ENCODE measurements at places on chromosomes 6 and 20.

DNA sequence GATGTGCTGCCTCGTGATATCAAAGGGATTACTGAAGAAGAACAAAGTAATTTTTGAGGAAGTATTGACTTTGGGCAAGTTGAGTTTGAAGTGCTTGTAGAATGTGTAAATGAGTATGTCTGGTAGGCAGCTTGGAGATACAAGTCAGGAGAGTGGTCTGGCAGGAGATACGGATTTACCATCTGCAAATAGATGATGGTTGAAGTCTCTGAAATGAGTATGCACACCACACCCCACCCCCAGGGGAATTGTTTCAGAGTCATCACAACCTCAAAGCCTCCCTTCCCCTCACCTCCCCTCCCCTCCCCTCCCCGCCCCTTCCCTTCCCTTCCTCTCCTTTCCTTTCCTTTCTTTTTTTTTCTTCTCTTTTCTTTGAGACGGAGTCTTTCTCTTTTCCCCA is 16.4 kb upstream of the MCUR1 start:
- DNase-seq: no peak

GRCh38 chr20:1896484-1897258 is 1.5 kb downstream of the SIRPA start:
- DNase-seq: no peak

- no peak for DNase-seq
Observed at GRCh38 chr6:89186762-89187161, 30.4 kb downstream of the GABRR1 start.

DNA sequence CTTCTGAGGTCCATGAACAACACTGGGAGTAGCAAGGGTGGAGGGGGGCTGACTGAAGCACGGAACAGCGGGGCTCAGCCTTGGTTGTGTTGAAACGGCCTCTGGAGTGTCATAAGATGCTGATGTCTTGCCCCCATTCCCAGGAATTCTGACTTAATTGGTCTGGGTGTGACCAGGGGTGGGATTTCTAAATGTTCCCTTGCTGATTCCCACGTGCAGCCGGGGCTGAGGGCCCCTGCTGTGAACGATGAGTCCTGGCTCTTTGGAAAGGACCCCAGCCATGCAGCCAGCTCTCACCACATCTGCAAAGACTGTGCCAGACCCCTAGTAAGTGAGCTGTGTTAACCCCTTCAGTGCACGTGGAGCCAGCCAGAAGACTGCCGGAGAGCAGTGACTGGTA is 28.6 kb upstream of the FAM50B start:
- DNase-seq: no peak

GRCh38 chr20:25573288-25574251 is 11.8 kb downstream of the NINL start:
- no peak for DNase-seq

DNA sequence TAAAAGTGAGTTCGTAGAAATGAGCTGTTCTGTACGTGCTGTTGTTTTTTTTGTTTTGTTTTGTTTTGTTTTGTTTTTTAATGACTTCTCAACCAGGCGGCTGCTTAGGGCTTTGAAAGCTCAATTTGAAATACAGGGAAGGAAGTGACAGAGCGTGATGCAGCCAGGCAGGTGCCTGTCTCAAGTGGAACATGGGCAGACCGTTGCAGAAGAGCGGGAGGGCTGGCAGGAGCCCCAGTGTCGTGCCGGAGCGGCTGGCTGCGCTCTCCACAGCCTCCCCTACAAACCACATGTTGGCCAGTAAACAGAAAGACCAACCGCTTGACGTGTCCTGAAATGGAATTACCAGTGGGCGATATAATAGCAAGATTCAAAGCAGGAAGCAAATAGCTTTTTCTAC is 164.9 kb upstream of the RREB1 start:
- no peak for DNase-seq

DNA sequence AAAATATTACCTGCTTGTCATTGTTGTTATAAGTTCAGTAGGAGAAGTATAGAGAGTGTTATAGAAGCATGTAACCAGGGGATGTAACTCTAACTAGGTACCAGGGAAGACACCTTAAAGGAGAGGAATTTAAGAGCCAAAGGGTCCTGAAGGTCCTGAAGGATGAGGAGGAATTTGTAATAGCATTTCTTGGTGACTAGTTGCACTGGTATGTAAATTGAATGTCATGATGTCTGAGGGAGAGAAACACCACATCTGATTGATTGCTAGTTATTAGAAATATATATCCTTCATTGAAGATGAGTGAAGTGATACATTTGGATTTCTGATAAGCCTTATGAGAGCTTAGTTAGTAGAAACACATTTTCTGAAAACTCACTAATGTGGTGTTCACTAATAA is 643.8 kb downstream of the RFPL4B start:
- DNase-seq: no peak

DNA sequence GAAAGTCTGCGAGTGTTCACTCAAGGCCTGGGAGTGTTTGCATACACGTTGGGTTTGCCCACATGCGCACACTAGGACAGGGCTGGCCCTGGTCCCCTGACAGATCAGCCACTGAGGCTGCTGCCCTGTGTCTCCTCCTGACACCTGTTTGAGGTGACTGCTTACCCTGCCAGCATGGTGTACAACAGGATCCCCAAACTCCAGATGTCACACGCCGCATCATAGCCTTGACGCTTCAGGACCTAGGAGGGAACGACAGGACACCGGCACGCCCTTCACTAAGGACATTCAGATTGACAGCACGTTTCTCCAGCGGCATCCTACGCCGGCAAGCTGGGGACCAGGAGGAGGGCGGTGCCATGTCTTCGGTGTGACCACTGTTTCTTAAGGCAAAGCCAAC is 37.0 kb upstream of the MPC1 start:
- no peak for DNase-seq

DNA sequence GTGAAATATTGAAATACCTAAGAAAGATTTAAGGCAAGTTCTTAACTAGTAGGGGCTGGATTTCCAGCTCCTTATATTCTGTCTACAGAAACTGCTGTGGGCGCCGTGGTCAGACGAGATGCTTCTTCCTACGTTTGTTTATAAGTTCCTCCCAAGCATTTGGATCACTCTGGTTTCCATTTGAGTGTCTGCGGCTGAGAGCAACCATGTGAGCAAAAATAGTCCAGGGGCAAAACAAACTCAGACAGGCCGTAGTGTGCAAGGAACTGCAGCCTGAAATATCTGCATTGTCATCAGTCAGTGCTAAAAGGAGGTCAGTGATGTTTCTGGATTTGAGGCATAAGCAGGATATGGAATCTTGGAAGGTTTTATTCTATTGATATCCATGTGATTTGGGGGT is 485.9 kb upstream of the JAG1 start:
- no peak for DNase-seq

- DNase-seq: no peak
Observed at GRCh38 chr6:116229287-116229913, 24.5 kb downstream of the TSPYL4 start.

DNA sequence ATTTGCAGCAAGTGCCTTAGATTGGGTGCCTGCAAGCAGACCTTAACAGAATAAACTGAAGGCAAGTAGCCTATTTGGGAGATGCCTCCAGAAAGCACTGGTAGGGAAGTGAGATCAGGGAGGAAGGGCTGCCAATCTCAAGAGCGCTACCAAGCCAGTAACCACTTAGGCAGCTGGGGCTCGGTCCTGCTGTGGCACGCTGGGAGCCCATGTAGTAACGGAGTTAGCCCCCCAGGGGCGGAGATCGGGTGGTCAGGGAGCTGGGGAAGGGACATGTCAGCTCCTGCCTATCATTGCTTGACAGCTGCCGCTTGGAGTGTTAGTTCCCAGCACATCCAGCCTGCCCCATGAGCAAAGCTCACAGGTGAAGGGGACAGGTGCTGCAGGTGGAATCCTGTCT is 127.0 kb downstream of the CEBPB start:
- DNase-seq: no peak

- DNase-seq: no peak
Observed at GRCh38 chr20:50799176-50799889, 4.5 kb downstream of the BCAS4 start.

DNA sequence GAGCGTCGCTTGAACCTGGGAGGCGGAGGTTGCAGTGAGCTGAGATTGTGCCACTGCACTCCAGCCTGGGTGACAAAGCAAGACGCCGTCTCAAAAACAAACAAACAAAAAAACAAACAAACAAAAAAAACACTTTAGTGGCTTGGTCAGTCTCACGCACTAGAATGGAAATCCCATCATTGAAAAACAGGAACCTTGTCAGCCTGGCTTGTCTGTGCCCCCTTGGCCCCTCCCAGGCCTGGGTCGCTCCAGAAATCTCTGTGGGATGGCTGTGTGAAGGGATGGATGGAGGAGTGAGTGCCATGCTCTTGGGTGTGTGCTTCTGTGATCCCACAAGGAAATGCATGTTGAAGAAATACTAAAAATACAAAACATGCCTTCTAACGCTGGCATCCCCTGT is 20.9 kb upstream of the NAA20 start:
- no peak for DNase-seq

DNA sequence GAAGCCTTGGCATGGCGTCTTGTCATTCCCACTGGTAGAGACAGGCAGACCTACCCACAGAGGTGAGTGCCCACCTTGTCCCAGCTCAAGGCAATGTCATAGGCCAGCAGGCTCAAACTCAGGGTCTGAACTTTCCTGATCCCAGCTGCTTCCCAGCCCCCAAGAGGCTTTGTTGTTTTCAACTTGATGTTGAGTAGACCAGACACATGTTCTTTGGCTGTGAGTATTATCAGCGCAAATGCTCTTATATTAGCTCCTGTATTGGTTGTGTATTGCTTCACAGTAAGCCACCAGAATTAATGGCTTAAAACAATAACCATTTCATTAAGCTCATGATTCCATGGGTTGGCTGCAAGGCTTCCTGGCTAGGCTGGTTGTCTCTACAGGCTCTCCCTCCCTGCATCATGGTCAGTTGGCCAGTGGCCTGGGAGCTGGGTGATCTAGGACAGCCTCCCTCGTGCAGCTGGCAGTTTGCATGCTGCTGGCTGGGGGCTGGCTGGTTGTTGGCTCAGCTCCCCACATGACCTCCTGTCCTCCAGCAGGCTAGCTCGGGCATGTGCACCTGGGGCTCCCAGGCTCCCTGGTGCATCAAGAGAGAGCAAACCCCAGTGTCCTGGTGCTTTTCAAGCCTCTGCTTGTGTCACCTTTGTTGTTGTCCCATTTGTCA is 21.6 kb downstream of the TOX2 start:
- DNase-seq: no peak

GRCh38 chr20:15703171-15703911 is 869.9 kb downstream of the KIF16B start:
- no peak for DNase-seq

DNA sequence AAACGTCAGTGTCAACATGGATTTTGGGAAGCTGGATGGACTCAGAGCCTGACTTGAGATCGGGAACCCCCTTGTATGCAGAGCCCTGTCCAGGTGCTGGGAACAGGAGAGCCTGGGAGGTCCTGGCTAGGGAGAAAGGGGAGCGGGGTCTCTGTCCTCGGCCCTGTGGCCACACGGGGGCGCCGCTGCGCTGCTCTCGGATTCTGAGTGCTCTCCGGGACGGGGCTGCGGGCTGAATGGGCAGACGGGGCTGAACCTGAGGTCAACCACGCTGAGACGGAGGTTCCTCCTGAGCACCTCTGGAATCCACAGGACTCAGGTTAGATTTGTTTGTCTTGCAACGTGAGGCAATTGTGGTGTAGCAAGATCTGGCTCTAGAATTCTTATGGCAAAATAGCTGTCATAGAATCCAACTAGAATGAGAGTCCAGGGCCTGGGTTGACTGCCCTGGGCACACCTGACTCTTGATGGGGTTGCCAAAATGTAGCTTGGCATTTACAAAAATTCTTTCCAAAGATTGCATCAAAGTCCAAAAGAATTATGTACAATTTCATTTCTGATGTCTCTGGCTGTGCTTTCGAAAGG is 20.6 kb upstream of the HLA-F start:
- DNase-seq: no peak

- DNase-seq: peak; percentile 64
Observed at GRCh38 chr6:27479319-27480182, 6.6 kb upstream of the ZNF184 start.

DNA sequence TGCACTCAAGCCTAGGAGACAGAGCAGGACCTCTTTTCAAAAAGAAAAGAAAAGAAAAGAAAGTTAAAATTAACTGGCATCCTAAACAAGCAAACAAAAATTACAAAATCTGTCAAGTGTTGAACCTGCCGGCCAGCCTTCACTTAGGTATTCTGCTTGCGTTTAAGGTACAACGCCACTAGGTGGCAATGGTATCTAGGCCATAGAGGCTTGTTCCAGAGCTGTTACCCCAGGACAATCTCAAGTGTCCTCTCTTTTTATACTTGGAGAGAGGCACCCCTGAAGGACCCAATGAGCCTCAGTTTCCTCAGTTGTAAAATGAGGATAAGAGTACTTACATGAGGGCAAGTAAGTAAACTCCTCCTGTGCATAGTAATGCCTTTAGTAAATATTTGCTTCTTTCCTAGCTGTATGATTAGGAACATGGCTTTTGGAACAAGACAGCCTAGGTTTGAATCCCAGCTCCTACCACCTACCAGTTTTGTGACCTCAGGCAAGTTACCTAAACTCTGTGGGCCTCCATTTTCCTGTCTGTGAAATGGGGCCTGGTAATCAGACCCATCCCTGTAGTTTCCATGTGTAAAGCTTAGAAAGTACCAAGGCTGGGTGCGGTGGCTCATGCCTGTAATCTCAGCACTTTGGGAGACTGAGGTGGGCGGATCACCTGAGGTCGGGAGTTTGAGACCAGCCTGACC is 5.8 kb upstream of the PACSIN1 start:
- DNase-seq: no peak

GRCh38 chr6:30814146-30815040 is 69.9 kb upstream of the DDR1 start:
- no peak for DNase-seq

- DNase-seq: no peak
Observed at GRCh38 chr6:156194981-156195380, 582.2 kb upstream of the ARID1B start.

DNA sequence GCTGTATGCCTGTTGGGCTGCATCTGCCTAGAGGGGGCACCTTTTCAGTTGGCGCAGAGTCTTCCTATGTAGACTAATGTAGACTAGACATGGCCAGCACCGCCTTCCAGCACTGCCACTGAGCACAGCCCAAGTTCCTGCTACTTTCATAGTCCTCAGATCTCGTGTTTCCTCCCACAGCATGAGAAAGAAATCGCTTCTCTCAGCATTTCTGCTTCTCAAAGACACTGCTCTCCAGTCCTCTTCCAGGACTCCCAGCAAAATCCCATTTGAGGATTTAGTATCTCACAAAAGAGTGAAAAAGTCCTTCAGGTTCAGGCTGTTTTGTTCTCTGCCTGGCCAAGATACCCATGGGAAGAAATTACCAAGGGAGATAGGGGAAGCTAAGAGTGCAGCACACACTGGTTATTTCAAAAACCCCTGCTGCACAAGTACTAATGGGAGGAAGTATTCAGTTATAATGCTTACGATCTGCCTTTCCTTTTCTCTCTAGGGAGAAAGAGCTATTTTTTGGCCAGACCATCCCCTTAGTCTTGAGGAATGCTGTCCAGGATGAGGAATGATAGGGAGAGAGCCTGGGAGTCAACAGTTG is 35.7 kb downstream of the OGFRL1 start:
- DNase-seq: no peak

GRCh38 chr20:36991703-36992102 is 40.2 kb upstream of the SAMHD1 start:
- DNase-seq: no peak
